ENCODE measurements at places on chromosomes 3 and 15.

- no peak for DNase-seq
These were observed 18.4 kb downstream of the ANKDD1A start for GRCh38 chr15:64930019-64930652.

DNA sequence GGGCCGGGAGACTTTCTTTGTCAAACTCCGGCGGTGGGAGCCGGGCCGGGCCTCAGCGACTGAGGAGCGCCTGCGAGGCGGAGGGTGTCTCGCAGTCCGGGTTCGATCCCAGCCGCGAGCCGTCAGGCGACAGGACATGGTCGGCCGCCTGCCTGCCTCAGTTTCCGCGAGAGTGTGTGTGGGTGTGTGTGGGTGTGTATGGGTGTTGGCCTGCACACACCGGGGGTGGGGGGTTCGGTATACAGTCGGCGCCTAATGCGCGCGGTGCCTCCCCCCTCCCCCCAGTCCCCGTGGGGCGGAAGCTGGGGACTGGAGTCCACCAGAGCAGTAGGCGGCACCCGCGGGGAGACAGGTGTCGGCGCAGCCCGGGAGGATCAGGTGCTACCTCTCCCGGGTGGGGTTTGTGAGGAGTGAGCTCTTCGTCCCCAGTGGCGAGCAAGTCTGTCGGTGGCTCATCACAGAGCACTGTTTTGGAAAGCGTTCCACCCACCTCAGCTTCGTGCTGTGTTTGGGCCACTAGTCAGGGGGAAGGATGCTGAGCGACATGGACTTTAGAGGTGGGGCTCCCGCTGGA, 246.3 kb downstream of the GOLGA6L6 start:
- DNase-seq, result no peak

GRCh38 chr3:95567346-95567745, 1247.0 kb upstream of the EPHA6 start:
- DNase-seq, result no peak

DNA sequence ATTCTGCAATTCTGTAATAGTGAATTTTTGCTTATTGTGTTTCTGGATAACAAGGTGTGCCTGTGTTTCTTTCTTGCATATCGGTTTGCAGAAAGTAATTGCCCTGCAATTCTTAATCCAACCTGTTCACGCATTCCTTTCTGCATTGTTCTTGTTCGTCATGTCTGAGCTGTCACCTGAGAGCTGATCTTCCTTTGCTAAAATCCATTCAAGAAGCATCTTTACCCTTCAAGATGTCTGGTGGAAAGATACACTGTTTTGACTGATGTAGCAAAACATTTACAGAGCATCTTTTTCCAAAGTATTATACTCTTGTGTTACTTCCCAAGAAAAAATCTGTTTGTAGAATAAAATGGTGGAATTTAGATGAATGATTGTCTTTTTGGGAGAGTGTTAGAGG, 159.0 kb upstream of the WNT5A start:
- no peak for DNase-seq

GRCh38 chr3:280681-281080, 84.1 kb downstream of the CHL1 start:
- DNase-seq, result no peak

DNA sequence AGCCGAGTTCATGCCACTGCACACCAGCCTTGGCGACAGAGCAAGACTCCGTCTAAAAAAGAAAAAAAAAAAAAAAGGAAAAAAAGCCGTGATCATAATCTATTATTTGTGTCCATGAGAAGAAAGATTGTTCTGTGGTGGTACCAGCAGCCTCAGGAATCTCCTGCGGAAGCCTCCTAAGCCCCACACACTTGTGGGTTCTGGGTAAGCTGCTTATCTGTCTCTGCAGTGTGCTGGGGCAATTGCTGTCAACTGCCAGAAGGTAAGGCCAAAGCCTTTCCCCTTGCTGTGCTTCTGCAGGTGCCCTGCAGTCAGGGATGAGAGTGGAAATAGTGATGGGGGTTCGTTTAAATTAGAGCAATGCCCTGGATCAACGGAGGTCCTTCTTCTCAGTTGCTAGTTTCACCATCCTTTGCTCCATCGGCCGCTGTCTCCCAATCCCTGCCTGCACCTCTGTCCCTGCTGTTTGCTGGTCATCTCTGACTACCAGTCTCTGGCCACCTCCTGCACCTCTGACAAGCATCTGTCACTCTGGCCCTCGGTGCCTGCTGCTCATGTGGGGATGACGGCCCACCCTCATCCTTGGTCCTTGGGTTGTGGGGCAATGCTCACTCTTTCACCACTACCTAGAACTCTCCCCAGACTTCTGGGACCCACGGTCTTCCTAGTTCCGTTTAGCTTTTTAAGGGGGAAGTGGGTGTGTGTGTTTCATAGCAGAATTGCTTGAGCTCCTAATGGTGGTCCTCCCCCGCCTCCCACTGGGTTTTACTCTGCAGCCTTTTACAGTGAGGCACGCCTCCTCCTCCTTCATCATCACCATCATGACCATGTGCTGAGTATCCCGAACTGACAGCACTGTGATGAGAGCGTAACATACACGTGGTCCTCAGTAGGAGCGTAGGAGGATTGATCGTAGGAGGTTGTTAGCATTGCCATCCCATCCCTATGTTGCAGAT, 25.5 kb downstream of the CHRD start:
- DNase-seq, result no peak

DNA sequence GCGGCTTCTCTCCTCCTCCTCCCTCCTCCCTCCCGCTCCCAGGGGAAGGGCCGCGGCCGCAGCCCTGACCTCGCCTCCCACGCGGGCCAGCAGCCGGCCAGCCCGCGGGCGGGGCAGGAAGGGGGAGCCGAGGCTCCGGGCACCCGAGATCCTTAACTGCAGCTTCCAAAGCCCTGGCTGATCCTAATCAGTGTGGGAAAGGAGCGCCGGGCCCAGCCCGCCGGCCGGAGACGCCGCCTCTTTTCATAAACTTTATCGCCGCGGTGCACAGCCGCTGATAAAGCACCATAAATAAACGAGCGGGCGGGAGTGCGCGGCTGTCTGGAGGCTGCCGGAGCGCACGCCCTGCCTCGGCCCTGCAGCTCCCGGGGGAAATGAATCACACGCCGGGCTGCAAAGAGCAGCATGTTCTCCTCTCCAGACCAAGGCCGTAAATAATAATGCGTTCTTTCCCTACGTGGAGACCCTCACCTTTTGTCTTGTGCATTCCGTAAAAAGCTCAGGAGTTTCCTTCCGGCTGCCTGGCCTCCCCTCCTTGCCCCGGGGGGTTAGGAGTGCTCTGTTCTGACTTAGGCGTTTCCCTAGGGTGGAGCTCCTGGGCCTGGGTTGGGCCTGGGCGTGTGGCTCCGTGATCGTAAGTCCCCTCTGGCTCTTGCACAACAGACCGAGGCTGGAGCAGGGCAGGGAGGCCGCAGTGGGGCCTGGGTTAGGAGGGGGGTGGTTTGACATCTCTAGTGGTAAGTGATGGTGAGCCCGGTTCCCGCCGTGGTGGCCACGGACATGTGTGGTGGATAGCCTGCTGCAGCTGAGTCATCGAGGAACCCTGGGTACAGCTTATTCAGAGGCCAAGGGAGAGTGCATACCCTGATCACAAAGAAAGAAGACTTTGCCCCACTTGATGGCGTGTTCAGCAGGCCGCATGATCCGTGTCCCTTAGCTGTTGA, 132.6 kb upstream of the HES1 start:
- peak; percentile 45 for DNase-seq

DNA sequence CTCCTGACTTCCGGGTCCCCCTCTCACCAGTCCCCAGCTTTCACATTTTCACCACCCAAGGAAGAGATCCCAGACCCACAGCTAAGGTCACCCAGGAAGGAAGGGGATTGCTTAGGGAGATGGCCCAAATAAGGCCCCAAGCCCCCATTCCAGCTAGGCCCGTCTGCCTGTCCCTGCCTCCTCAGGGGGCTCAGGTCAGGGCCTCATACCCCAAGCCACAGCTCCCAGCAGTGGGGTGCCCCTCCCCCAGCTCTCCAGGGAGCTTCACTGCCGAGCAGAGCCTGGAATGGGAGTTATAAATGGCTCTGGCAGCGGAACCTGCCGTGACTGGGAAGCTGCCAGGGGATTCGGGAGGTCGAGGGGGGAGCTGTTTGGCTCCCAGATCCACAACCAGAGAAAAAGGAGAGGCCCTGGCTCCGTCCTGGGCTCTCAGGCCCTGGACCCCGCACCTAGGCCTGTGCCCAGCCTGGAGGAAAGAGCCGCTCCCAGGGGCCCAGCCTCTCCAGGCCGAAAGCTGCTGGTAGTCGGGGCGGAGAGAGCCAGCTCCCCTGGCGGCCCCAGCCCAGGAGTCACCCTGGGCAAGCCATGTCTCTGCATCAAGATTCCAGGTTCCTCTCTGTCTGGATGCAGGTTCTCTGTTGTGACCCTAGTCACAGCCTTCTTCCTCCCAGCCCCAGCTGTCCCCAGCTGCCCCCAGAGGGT, 550 bp downstream of the CCDC9B start:
- no peak for DNase-seq

DNA sequence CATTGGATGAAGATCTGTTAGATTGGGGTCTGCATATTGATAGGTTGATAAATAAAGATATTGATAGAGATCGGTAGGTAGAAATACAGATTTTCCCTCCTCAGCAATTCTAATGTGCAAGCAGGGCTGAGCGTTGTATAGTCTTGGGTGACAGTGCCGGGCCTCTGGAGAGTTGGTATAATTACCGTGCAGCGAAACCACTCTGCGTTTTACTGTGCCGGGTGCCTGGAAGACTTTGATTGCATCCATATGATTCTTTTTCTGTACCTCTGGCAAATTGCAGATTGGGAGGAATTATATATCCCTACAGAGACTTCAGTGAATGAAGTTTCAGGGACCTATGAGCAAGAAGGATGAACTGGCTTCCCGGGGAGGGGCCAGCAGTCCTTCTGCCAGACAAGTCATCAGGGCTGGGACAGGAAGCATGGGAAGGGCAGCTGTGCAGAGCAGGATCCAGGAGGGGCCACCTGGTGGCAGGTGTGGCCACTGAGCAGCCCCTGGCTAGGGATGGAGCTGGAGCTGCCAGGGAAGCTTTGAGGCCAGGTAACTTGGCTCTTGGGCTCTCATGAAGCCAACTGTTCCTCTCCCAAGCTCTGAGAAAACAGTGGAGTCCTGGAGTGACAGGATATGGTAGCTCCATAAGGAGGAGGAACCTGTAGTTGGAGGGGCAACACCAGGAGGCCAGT, 132.5 kb downstream of the APBA2 start:
- DNase-seq, result no peak

GRCh38 chr3:95246413-95246812, 1183.6 kb downstream of the NSUN3 start:
- DNase-seq, result no peak

DNA sequence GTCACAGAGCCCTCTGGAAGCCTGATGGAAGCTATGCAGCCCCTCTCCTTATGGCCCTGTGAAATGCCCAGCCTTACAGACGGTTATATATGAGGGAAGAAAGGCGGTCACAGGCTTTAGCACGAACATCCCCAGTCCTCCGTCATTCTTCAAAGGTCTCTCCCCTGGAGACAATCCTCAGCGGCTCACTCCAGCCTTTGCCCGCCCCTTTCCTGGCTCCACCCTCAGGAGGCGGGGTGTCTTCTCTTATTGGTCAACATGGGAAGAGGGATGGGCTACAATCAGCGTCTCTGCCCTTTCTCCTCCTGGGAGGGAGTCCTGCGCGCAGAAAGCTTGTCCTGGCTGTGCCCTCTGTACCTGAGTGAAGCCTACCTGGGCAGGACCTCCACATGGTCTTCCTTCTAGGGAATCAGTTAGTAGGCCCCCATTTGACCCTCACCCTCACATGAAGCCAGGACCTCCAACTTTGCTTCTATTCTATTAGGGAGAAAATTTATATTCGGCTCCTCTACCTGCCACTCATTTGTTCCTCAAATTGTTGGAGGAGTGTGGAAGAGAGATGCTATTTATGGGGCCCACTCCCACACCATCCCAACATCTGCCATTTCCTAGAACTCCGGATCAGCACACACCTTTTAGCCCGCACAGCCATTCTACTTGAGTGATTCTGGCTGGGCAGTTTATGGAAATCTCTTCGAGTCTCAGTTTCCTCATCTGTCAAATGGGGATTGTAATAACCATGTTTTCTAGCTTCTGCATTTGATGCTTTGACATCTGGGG, 112.9 kb upstream of the SLC6A11 start:
- peak; percentile 3 for DNase-seq

DNA sequence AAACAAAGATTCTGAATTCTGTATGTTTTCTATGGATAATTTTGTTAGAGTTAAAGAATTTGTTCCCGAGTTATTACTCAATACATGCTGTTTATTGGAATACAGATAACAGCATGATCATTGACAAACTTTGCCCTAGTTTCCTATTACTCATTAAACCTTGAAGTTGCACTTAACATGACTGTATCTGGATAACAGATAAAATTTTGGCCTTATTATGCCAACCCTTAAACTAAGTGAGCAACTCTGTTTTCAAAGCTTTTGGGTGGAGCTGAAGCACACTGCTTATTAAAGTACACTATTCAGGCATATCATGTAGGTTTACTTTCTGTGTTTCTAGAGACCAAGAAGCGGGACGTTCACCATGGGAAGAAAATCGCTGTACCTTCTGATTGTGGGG, at the start of gene AADAC:
AADAC (plus strand) TSS at position 318 of the 400 bp plus-strand sequence; CDS start at position 365, 47 bp downstream.
- DNase-seq, result no peak

DNA sequence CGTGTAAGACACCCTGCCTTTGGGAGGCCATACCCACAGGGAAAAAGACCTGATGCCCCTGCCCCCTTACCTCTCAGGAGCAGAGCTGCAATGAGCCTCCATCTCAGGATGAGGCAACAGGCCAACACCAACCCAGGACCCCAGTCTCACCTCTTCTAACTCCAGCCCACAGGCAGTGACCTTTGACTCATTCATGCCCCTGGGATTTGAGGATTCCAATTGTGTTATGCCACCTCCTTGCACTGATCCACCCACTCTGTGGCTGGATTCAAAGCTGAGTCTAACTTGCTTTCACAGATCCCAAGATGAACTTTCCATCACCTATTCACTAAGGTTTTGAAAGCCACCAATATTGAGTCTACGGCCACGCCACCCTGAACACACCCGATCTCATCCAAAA, 64.7 kb downstream of the MINAR1 start:
- no peak for DNase-seq

DNA sequence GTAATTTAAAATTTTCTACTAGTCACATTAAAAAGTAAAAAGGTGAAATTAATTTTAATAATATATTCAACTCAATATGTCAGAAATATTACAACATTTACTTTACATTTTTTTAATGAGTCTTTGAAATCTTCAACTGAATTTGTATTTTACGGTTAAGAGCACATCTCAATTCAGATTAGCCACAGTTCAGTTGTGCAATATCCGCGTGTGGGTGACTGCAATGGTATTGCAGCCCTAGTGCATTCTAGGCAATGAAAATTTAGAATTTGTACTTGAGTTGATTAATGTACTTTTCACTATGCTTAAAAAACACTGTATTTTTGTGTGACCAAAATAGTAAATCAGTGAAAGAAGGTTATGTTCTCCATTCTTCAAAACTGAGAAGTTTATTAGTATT, 57.3 kb downstream of the CEP63 start:
- DNase-seq, result no peak

DNA sequence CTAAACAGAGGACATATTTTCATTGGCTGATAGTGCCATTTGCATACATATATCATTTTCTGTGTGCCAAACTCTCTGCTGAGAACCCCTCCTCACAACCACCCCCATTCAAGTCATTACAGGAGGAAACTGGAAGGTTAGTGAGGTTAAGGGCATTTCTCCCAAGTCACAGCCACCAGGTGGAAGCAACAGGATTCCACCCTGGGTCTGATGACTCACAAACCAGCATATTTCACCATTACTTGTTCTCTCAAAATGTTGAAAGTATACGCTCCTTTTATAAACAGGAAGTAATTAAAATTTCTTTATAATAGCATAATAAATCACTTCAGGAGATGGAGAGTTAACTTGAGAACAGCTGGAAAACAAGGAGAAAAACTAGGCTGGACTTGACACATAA, 398.6 kb upstream of the WNT5A start:
- DNase-seq, result no peak

GRCh38 chr3:138065949-138066348, 49.5 kb downstream of the DZIP1L start:
- no peak for DNase-seq

- no peak for DNase-seq
These were observed 44.7 kb downstream of the CADM2 start for GRCh38 chr3:85003479-85003878.

All from NCI-H1930 (cell line).